A673 (cell line): ENCODE measurements at places on chromosomes 7 and 10.

DNA sequence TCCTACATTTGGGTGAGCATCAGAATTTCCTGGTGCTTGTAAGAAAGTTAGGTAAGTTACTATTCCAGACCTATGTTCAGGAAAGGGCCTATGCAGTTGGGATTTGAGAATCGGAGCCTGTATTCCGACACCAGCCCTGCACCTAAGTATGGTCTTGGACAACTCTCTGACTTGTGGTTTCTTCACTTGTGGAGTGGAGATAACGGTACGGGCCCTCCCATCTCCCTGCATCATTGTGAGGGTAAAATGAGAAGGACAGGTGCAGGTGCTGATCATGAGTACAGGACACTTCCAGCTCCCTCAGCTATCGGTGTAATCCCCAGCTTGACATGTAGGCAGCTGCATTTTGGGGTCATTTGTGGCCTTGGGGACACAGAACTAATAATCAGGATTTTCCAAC lies 138.3 kb upstream of the NAMPT start:
- H3K4me3 ChIP-seq, result no peak overlapping the region
- no peak for DNase-seq
- H3K27ac ChIP-seq, result no peak overlapping the region
- no peaks in the 10 kb centered on the region for H3K27me3 ChIP-seq
- no peaks in the 10 kb centered on the region for H3K36me3 ChIP-seq

GRCh38 chr7:46198701-46199100 lies 277.6 kb upstream of the IGFBP3 start:
- no peak for DNase-seq
- H3K27ac ChIP-seq, result no peak overlapping the region
- H3K4me3 ChIP-seq, result no peak overlapping the region

DNA sequence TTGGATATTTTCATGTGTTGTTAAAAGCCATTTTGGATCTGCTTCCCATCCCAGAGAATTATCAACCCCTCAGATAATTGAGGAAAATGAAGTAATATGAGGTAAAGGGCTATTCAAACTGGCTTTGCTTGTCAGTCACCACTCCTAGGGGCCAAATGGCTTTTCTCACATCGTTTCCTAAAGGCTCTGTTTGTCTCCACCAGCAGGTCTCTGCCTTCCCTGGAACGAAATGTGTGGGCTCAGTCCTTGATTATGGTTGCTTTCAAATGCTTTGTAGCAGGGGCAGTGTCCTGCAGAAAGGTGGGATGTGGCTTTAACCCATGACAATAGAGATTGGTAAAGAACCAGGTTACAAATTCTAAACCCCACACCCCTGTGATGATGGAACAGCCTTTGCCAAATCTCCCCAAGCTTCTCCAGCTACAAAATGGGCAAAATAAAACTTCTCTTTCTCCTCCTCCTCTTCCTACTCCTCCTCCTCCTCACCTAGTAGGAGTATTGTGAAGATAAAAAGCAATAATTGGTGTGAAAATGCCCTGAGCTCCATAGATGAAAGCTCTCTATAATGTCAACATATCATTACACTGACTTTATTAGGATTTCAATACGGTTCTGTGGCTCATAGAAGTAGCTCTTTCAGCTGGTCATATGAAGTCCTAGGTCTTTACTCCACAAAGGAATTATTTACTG lies 127.6 kb downstream of the CHN2 start:
- no peak for DNase-seq
- no peak overlapping the region for H3K27ac ChIP-seq
- H3K4me3 ChIP-seq, result no peak overlapping the region
- peaks cover 47% of the 10 kb centered on the region for H3K4me1 ChIP-seq
- H3K27me3 ChIP-seq, result no peaks in the 10 kb centered on the region
- H3K36me3 ChIP-seq, result no peaks in the 10 kb centered on the region

- peaks cover 36% of the 10 kb centered on the region for H3K27me3 ChIP-seq
- H3K4me1 ChIP-seq, result no peaks in the 10 kb centered on the region
These were observed 16.2 kb downstream of the CSTF2T start for GRCh38 chr10:51683031-51683691.

- H3K27me3 ChIP-seq, result no peaks in the 10 kb centered on the region
- H3K4me3 ChIP-seq, result no peak overlapping the region
- no peak for DNase-seq
- no peaks in the 10 kb centered on the region for H3K4me1 ChIP-seq
- H3K27ac ChIP-seq, result no peak overlapping the region
These were observed 34.3 kb downstream of the FAM204A start for GRCh38 chr10:118307859-118308258.

DNA sequence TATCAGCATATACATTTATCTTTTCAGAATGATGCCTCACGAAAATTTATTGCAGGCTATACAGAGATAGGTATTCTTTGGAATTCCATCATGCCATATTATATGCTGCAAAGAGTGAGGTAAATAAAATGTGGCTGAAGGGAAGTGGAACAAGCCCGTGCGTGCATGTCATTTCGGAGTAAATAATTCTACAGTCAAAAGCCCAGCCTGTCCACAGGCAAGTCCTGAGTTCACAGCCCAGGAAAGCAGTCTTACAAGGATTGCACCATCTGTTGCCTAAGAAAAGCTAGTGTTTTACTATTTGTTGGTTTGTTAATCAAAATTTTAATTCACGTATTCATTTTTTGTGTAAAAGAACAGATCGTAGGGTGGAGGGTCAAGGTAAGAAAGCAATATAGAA lies 292.4 kb upstream of the AKR1E2 start:
- H3K27me3 ChIP-seq, result peaks cover 15% of the 10 kb centered on the region
- H3K36me3 ChIP-seq, result no peaks in the 10 kb centered on the region
- DNase-seq, result no peak
- H3K27ac ChIP-seq, result no peak overlapping the region
- no peak overlapping the region for H3K4me3 ChIP-seq
- peaks cover 4% of the 10 kb centered on the region for H3K4me1 ChIP-seq

- H3K36me3 ChIP-seq, result no peaks in the 10 kb centered on the region
- H3K27me3 ChIP-seq, result no peaks in the 10 kb centered on the region
- DNase-seq, result no peak
- H3K4me1 ChIP-seq, result no peaks in the 10 kb centered on the region
These were observed 67.6 kb upstream of the C1GALT1 start for GRCh38 chr7:7114575-7115291.

DNA sequence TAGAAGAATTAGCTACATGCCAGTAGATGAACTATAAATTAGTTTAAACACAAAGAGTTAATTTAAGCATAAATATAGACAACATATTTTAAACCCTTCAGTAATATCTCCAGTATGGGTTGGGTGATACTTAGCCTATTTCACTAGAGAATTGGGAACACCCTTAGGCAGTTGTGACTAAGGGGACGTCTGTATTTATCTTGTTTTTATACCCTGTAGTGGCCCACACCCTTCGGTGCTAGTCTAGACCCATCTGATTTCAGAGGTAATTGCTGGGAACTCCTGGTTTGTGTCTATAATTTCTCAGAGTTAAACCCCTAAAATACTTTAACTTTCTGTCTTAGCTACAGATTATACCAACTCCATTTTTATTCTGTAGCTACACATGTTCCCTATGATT lies 11.5 kb upstream of the STEAP4 start:
- no peak overlapping the region for H3K4me3 ChIP-seq
- H3K36me3 ChIP-seq, result no peaks in the 10 kb centered on the region
- DNase-seq, result no peak
- no peaks in the 10 kb centered on the region for H3K27me3 ChIP-seq
- H3K4me1 ChIP-seq, result no peaks in the 10 kb centered on the region

DNA sequence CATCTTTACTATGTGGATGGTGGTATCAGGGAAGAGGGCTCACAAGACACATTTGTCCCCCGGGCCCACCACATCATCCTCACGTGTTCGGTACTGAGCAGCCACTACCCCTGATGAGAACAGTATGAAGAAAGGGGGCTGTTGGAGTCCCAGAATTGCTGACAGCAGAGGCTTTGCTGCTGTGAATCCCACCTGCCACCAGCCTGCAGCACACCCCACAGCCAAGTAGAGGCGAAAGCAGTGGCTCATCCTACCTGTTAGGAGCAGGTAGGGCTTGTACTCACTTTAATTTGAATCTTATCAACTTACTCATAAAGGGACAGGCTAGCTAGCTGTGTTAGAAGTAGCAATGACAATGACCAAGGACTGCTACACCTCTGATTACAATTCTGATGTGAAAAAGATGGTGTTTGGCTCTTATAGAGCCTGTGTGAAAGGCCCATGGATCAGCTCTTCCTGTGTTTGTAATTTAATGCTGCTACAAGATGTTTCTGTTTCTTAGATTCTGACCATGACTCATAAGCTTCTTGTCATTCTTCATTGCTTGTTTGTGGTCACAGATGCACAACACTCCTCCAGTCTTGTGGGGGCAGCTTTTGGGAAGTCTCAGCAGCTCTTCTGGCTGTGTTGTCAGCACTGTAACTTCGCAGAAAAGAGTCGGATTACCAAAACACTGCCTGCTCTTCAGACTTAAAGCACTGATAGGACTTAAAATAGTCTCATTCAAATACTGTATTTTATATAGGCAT lies 9.1 kb upstream of the CSGALNACT2 start:
- H3K4me1 ChIP-seq, result no peaks in the 10 kb centered on the region
- H3K4me3 ChIP-seq, result no peak overlapping the region
- H3K36me3 ChIP-seq, result no peaks in the 10 kb centered on the region
- H3K27ac ChIP-seq, result no peak overlapping the region

DNA sequence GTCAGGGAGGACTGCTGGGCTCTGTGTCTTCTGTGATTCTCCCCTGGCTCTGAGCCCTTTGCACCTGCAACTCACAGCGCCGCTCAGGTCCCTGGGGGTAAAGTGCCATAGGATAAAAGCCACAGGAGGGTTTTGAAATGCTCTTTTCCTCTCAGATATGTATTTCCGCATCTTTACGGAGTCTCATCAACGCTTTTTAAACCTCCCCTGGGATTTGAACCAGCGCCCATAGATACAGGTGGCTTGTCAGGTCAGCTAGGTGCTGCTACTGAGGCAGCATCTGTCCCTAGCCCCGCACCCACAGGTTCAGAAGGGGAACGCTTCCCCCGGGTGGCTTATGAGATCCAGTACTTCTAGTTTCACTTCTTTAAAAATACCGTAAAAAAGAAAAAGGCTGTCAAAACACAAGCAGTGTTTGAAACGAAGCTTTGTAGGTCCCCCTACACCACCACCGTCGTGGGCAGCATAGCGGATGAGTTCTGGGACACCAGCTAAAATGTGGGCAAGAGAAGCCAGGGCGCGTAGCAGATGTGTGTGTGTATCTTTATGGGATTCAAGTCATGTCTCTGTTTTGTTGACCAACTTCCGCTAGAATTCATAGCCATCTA lies 173.5 kb downstream of the CUX1 start:
- no peak overlapping the region for H3K4me3 ChIP-seq
- H3K27ac ChIP-seq, result no peak overlapping the region
- H3K4me1 ChIP-seq, result no peaks in the 10 kb centered on the region
- no peak for DNase-seq
- H3K36me3 ChIP-seq, result no peaks in the 10 kb centered on the region

DNA sequence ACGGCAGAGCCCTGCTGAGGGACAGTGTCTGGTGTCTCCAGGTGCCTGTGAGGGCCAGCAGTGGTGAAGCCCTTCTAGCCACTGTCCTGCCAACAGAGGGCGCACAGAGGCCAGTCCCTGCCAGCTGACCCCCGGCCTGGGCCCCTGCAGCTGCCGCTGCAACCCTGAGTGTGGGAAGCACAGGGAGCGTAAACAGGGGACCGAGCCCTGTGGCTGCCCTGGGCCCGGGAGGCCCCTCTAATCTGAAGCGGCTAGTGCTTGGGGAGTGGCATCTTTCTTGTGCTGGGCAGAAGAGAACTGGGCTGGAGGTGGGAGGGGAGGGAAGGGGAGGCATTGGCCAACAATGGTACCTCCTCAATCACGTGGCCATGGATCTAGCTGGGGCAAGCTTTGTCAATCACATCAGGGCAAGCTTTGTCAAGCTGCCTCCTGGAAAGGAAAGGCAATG lies 34.6 kb downstream of the TRIM8 start:
- no peaks in the 10 kb centered on the region for H3K27me3 ChIP-seq
- no peaks in the 10 kb centered on the region for H3K36me3 ChIP-seq
- H3K4me1 ChIP-seq, result peaks cover 9% of the 10 kb centered on the region
- H3K4me3 ChIP-seq, result no peak overlapping the region
- no peak for DNase-seq

DNA sequence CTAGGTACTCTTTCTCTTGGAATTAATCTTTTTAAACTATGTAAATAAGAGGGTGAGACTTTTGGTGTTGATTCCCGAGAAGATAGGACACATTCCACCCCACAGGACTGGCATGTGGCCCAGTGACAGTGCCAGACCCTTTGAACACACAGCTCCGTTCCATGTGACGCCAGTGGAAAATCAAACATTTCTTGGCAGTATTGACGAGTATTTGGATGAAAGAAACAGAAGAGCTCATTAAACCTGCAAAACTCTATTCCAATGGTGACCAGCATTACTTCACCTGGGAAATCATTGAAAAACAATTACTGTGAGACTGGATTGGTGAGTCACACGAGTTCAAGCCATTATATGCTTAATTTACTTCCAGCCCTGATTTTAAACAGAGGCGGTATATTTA lies 25.8 kb downstream of the AKR1E2 start:
- no peaks in the 10 kb centered on the region for H3K36me3 ChIP-seq
- no peaks in the 10 kb centered on the region for H3K27me3 ChIP-seq
- peak overlapping the region; percentile 0 for H3K27ac ChIP-seq
- DNase-seq, result peak; percentile 40
- H3K4me3 ChIP-seq, result no peak overlapping the region

- H3K27ac ChIP-seq, result no peak overlapping the region
- H3K27me3 ChIP-seq, result no peaks in the 10 kb centered on the region
- H3K4me1 ChIP-seq, result no peaks in the 10 kb centered on the region
These were observed 197.1 kb upstream of the STK17A start for GRCh38 chr7:43385856-43386255.

DNA sequence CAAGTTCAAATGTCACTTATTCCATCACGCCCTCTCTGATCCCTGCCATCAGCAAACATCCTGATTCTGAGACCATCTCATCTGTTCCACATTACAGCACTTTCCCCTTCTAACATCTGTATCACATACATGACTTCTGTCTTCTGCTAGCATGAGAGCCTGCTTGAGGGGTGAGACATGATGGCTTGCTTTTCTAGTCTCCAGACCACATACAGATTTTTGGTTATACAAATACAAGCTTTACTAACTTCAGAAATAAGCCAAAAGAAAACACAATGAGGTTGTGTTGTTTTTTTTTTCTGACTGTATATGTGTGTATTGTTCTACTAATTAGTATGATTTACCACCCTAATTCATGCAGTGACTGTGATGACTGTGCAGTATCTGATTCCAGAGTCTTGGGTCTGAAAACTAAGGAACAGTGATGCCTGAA lies 34.3 kb downstream of the NAPEPLD start:
- no peak for DNase-seq
- H3K36me3 ChIP-seq, result peaks cover 2% of the 10 kb centered on the region
- H3K27ac ChIP-seq, result no peak overlapping the region
- no peaks in the 10 kb centered on the region for H3K4me1 ChIP-seq

DNA sequence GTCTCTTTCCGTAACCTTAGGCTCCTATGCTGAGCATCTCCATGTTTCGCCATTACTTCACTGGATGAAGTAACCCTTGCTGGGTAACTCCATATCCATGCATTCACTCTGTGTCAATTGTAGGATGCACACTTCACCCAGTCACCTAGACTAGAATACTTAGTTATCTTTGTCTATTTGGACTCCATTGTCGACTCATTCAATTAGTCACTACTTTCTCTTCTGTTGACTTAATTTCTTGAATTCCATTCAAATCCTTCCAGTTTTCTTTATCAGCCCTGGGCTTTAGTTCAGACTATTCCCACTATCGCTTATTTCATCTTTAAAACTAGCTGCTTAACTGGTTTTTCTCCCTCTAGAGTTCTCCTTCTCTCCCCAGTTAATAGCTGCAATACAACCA lies 111.3 kb upstream of the TNS3 start:
- no peaks in the 10 kb centered on the region for H3K4me1 ChIP-seq
- no peak overlapping the region for H3K4me3 ChIP-seq
- DNase-seq, result no peak
- no peaks in the 10 kb centered on the region for H3K27me3 ChIP-seq
